ENCODE measurements at places on chromosomes 2 and 18.

- DNase-seq, result no peak
These were observed 550.1 kb downstream of the SPAG16 start for GRCh38 chr2:213834331-213834730.

DNA sequence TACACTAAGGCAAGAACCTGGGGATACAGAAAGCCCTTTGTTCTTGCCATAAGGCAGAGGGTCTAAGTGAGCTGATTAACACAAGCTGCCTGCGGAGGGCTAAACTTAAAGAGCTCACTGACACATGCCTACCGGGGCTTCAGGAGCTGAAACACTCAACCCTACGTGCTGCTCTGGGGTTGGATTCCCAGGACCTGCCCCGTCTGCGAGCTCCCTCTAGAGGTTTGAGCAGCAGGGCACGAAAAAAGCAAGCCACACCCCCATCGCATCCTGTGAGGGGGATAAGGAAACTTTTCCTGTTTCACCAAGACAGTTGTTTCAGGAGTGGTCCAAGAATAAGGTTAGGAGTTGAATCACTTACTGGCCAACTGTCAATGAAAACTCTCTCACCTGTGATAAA lies 562.1 kb downstream of the TMX3 start:
- no peak for DNase-seq

DNA sequence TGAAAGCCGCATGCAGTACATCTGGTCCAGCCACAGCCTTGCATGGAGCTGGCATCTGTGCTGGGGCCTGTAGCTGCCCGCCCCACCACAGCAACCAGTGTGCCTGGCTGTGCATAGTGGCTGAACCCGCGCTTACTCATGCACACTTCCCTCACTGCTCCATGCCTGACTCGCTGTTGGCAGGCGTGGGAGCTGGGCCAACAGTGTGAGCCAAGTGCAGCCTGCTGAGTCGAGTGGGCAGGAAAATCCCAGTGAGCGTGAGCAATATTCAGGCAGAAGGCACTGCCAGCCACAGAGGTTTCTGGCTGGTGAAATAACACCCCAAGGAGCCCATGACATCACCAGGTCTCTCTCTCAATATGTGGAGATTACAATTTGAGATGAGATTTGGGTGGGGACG lies 1674.1 kb upstream of the TMEFF2 start:
- no peak for DNase-seq

- no peak for DNase-seq
These were observed 161.0 kb downstream of the RNF152 start for GRCh38 chr18:61731693-61732376.

DNA sequence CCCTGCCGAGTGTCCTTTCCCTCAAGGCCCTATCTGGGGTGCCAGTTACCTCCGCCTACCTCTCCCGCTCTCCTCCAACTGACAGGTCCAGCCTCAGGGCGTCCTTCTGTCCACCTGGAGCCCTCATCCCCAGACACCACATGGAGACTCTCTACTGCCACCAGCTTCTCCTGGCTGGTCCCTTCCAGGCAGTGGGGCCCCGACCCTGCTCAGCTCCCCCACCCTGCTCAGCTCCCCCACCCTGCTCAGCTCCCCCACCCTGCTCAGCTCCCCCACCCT lies 74.0 kb upstream of the ODC1 start:
- DNase-seq, result no peak

DNA sequence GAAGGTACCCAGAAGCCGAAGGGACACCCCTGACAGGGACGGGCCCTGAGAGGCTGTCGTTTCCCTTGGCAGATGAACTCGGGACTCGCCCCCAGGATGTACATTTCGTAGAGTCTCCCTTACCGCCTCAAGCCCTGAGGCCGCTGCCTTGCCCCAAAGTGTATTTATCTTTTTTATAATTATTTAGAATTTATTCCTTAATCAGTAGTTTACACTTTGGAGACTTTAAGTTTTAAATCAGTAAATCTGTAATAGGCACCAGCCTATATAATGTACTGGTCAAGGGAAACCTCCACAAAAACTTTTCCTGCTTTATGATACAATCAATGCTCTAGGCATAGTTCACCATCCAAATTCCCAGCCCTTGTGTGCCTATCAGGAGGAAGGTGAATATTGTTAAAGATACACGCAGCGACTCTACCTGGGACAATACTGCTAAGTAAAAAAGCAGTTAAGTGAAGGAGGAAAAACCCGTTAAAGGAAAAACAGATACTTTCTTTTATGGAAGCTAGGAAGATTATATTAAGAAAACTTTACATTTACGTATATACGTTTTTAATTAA lies 848 bp downstream of the VRK2 start:
- no peak for DNase-seq

DNA sequence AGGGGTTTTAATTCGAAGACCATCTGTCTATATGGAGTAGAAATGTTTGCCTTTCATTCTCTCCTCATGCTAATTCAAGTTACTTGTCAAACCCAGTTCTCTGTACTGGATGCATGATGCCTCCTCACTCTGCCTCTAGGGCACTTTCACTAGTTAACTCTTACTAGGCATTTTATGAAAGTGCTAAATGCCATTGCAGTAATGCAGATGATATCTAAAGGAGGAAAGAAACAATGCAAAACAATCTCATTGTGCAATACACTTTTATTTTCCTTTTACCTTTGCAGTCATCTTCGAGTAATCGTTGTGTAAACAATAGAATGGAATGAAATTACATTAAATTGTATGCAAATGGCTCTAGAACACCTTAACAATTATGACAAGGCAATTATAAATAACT lies 293.6 kb downstream of the STK39 start:
- DNase-seq, result no peak

- no peak for DNase-seq
These were observed 9.5 kb downstream of the CAPN14 start for GRCh38 chr2:31207790-31208189.

DNA sequence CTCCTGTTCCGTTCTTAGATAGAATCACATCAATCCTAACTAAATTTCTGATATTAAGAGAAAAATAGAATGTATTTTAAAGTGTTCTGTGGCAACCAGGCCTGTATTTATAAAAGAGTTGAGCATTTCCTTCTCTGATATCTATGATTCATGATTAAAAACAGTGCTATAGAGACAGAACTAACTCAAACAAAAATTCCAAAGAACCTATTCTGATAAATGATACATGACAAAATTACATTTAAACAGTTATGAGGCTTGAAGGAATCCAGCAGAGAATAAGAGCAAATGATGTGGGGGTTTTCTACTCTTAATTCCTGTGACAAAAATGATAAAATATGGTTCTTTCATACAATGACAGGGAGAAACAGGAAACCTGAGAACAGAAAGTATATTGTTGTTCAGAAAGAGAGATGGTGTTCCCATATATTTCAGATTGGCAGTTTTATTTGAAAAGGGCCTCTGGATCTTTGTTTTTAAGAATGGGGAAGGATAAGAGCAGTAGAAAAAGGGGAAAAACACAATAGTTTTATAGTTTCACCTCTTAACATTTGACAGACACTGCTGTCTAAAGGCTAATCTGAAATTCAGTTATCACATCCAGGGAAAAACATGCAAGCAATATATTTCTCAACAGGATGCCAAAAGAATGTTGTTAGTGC lies 944.3 kb downstream of the LRP1B start:
- DNase-seq, result no peak

DNA sequence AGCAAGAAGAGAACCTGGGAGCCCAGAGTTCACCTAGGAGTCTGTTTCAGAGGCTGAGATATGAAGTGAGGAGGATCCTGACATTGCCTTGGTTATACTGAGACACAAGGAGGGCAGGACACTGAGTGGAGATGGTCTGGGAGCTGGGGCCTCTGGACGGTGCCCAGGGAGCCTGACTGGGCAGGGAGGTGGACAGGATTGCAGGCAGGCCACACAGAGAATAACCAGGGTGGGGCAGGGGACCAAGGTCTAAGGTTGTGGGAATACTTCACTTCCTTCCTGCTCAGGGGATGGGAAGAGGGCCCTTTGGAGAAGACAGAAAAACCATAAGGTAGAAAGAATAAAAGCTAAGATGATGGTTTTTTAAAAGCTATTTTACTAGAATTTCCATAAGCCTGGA lies 18.7 kb downstream of the EDAR start:
- no peak for DNase-seq

GRCh38 chr18:36271153-36271552 lies 26.4 kb upstream of the FHOD3 start:
- no peak for DNase-seq

GRCh38 chr2:72131371-72131891 lies 16.2 kb downstream of the CYP26B1 start:
- DNase-seq, result no peak

DNA sequence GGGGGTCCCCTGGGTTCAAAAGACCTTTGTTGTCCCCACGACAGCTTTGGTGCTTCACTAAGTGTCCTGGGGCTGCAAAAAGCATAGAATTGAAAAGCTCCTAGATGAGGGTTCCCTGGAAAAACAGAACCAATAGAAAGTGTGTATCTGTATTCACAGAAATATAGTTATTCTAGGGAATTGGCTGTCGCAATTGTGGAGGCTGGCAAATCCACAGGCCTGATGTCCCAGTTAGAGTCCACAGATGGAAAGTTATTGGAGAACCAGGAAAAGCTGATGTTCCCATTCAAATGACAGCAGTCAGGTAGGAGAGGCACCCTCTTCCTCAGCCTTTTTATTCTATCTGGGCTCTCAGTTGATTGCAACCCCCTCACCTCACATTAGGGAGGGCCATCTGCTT lies 65.5 kb downstream of the LONRF2 start:
- DNase-seq, result no peak

GRCh38 chr2:3099860-3100234 lies 277.8 kb downstream of the EIPR1 start:
- no peak for DNase-seq

GRCh38 chr2:126700677-126701076 lies 44.7 kb downstream of the GYPC start:
- DNase-seq, result no peak

- DNase-seq, result no peak
These were observed 44.3 kb downstream of the FEZ2 start for GRCh38 chr2:36553683-36554082.

- no peak for DNase-seq
These were observed 1.1 kb upstream of the CDCA7 start for GRCh38 chr2:173353556-173353955.

GRCh38 chr2:237350070-237350469 lies 63.9 kb downstream of the COL6A3 start:
- DNase-seq, result no peak

DNA sequence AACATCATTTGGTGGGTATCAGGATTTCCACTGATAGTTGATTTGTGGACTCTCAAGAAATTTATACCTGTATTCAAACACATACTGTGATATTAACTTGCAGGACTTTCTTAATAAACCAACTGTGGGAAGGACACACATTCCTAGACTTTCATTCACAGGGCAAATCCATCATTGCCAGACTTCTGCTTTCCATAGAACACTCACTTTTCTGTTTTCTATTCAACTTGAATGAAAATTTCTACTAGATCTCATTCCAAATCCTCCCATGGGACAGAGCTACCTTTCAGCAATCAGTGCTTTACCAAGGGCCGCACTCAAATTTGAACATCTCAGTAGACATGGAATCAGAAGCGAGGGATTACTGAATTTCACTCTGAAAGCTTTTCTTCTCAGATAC lies 612.5 kb downstream of the IRS1 start:
- DNase-seq, result no peak

DNA sequence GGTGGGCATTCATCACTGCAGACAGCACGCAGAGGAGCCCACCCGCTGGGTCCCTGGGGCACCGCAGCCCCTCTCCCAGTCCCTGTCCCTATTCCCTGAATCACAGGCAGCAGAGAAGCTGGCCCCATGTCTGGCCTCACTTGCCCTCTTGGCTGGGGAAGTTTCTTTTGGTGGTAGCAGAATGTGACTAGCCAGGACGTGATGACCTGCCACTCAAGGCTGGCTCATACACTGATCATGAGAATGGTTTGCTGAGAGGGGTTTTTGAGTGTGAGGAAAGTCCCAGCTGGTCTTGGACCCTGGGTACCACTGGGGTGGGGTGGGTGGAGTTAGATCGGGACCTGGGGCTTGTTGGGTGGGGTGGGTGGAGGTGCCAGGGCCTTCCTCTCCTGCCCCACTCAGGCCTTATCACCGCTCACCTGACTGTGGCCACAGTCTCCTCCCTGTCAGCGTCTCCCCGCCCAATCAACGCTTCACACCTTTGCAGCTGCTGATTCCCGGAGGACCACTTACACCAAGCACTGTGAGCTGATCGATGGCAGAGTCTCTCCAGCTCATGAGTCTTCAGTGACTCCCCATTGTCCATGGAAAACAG lies 28.9 kb upstream of the FOSL2 start:
- no peak for DNase-seq

DNA sequence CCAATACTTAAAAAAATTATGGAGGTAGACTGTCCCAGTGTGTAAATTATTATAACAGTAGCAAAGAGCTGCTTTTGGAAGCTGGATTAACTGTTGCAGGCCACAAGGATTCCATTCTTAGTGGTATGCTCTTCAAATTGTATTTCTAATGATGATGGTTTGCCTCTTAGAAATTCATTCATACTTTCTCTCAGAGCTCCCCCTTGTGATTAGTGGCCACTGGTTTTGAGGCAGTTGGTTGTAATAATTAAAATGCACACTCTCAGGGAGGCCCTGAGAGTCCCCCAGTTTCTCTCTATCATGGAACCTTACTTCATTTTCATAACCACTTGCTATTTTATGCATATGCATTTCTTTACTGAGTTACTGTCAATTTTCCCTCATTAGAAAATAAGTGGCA lies 122.5 kb downstream of the PLA2R1 start:
- no peak for DNase-seq

DNA sequence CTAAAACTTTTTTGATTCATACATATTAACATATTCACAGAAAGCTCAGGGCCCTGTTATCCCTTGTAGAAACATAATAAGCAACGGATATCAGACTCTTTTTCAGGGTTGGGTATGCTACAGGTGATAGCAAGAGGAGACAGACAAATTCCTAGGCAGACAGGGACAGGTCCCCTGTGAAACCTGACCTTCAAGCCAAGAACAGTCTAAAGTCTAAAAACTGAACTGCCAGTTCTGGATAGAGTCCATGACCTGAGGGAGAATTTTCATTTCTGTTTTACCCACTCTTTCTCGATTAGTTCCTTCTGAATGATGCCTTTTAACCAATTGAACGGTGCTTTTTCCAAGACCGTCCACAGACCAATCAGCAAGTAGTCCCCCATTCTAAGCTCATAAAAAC lies 54.2 kb downstream of the RIT2 start:
- DNase-seq, result no peak

- no peak for DNase-seq
These were observed 119.2 kb downstream of the ANKRD44 start for GRCh38 chr2:197191177-197191939.

GRCh38 chr2:170533156-170533555 lies 182.0 kb upstream of the SP5 start:
- no peak for DNase-seq

Measured in activated CD8-positive, alpha-beta memory T cell treated with anti-CD3 and anti-CD28 coated beads for 4 hours (primary cell).